ENCODE measurements at places on chromosomes 3 and 15.
A peak's percentile ranks its signal among the peaks of the same experiment; 100 is the strongest.

DNA sequence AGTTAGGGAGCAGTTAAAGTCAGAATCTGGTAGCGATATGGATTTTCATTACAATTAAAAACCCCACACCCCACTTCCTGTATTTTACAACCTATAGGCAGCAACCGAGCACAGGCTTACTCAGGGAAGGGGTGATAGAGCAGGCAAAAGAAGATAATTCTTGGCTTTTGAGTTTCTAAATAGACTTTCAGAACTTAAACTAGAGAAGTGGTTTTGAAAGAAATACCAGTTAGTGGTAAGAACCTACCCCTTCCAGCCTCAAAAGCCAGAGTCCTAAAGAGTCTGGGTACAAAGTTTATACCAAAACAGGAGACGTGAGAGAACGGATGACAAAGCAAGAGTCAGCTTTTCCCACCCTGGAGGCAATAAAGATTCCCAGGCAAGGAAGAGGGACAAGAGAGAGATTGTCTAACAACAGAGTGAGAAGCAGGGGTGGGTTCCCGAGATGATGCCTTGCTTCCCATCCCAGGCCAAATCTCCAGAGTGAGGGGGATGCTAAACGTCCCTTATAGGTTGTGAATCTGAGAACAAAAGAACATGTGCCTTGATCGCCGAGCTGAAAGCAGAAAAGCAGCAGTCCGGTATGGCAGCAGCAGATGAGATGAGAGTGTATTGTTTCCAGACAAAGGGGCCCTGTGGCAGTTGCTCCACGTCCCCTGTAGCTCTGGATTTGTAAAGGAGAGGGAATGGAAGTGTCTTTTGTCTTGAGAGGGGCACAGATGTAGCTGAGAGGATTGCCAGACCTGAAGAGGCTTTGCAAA lies 36.8 kb downstream of the KLHL6 start:
- DNase-seq = no peak

DNA sequence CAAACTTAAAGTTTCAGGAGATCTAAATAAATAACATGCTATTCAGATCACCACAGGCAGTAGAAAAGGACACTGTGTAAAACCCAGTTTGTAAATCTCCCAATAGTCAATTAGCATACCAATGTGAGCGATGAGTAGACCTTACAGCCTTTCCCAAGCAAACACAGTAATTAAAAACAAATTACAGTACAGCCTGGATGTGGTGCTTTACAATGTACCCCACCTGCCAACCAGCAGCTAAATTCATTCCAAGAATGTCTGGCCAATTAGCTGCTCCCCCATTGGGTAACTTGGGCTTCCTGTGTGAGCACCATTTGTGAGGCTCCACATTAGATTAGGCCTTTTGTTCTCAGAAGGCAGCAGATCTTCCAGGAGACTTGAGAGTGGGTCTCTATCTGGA lies 635.0 kb downstream of the TBL1XR1 start:
- no peak for DNase-seq

GRCh38 chr3:15041950-15042349 lies 23.2 kb downstream of the MRPS25 start:
- DNase-seq = no peak

DNA sequence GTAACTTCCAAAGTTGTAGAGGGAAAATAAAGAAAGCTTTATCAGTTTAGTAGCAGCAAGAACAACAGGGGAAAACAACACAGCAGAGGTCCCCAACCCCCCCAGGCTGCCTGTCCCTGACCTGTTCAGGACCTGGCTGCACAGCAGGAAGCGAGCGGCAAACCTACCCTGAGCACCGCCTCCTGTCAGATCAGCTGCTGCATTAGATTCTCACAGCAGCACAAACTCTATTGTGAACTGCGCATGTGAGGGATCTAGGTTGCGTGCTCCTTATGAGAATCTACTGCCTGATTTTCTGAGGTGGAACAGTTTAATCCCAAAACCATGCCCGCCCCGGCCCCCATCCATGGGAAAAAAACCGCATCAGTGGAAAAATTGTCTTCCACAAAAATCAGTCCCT lies 40.3 kb downstream of the USP50 start:
- no peak for DNase-seq

DNA sequence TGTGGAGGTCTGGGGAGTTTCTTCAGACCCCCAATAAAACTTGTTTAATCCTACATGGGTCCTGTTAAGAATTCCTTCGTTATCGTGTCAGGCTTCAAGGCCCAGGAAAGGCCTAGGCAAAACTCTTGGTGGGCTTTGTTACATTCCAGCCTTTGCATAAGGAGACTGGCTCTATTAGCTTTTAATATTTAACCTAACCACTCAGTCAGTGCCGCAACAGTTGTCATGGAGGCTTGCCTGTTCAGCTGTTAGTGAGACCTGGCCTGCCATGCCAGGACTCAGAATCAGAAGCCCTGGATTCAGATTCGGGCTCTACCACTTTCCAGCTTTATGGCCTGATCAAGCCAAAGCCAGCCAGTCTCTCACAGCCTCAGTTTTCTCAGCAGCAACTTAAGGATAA lies 19.6 kb downstream of the EIF1B start:
- no peak for DNase-seq

DNA sequence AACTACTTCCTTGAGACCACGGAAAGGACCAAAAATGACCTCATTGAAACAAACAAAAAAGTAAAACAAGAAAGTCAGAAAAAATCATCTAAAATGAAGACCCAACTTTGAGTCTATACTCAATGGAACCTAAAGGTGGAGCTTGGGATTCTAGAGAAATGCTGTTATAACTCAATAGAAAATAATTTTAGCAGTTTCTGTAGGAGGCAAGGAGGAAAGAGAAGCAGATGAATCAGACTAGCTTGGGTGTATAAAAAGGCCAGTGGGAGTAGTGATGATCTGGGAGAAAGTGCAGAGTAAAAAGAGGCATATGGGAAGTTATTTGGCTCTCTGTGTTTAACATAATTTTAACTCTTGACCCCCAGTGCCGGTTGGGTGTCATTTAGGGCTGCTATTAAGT lies 94.4 kb downstream of the TMCO5A start:
- DNase-seq = no peak

- DNase-seq = no peak
These were observed 152.2 kb upstream of the SLC2A2 start for GRCh38 chr3:171178714-171179113.

DNA sequence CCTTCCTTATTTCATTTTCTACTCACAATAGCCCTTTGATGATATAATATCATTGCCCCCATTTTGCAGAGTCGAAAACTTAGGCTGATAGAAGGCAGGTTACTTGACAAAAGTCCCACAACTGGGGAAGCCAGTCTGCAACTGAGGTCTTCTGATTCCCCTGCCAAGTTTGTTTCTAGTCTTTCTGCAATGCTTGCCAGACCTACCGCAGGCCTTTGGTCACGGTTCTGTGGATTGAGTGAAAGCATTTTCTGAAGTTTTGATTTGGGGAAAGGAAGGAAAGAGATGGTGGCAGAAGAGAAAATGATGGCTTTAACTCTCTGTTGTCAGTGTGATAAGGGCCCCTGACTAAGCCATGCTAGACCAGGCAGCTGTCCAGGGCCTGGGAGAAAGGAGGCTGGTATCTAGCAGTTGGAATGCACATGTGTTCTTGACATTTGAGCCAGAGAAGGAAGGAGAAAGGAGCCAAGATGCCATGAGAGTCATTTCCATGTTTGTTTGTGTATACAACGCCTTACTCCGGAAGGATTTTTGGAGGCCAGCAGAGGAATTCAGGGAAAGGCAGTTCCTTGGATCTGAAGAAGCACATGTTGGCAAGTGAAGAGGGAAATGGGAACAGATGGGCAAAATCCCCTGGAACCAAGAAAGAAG lies 29.9 kb downstream of the FAH start:
- DNase-seq = no peak

DNA sequence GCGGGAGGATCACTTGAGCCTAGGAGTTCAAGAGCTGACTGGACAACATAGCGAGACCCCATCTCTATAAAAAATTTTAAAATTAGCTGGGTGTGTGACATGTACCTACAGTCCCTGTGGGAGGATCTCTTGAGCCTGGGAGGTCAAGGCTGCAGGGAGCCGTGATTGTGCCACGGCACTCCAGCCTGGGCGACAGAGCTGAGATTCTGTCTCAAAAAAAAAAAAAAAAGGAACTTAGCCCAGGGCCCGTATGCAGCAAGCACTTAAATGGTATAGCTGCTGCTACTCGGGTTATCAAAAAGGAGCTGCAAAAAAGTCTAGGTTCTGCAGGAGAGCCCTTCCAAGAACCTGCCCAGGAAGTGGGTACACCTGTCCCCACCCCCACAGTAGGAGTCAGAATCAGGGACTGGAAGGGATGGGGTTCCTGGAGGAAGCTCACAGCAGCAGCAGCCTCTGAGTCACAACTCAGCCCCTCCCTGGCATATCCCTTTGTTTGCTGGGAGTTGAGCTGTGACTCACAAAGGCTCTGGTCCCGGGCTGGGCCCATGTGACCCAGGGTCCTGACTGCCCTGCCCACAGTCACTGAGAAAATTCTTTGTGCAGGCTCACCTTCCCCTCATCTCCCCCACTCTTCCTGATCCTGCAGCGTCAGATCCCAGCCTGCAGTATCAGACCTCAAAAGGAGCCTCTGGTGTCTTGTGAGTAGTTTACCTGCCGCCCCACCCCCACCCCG lies at the start of gene SPATA12:
Gene SPATA12, plus strand, starts transcription at position 576 of the 733 bp plus-strand sequence. CDS start 13,031 bp downstream, outside the sequence.
- DNase-seq = peak; percentile 80

GRCh38 chr3:64332459-64333350 lies 107.4 kb upstream of the PRICKLE2 start:
- no peak for DNase-seq

DNA sequence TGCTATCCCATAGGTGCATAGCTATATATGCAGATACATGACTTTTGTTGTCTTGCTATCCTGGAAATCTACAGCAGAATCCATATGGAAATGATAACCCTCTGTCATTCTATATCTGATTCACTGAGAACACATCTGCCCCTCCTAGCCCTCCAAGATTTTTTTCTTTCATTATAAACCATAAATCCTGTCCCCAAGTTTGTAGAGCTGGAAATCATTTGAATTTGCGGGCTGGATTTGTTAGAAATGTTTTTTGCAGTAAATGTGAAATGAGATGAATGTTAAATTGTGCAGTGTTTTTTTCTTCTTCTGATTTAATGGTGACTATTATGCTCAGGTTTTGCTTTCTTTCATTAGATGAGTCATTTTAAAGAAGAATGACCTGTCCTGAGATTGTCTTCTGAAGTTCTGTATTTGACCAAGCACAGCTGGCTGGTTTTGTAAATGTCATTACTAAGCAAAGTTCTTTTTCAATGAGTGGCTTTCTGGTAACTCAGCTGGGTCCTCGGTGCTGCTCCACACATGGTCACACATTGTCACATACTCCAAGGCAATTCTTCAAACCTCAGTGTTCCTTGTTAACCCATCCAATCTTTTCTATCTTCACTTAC lies 25.3 kb upstream of the ABHD17C start:
- peak; percentile 36 for DNase-seq

DNA sequence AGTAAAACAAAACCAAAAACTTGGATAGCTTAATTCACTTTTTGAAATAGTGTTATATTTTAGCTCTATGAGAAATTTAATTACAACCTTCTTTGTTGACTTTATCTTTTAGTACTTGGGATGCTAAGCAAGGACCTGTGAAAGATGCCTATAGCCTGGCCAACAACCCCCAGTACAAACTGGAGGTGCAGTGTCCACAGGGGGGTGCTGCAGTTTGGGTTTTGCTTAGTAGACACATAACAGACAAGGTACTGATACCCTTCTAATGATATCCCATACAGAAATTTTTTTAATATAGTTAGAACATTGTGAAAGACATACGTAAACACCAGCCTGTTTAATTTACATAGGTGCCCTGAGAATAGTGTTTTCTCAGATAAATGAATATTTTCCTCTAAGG lies 35.3 kb downstream of the CAPN7 start:
- DNase-seq = no peak

- DNase-seq = no peak
These were observed 911.6 kb upstream of the ARPP21 start for GRCh38 chr3:34727700-34728099.

- no peak for DNase-seq
These were observed 52.6 kb upstream of the ULK4 start for GRCh38 chr3:42014458-42014920.

DNA sequence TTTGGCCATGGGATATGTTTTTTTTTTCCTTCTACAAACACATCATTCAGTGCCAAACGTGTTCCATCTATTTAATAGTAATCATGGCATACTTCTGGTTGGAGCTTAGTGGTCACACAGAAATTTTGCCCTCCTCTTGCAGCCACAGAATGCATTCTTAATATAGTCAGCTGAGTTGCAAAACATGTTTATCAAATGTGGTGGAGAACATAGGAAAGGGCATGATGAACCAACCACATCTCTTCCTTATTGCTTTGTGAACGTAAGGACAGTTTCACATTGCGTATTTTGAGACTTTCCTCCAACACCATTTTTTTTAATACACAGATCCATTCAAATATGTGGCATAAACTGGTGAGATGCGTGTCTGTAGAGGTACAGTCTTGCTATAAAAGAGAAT lies 106.8 kb downstream of the BBX start:
- no peak for DNase-seq

GRCh38 chr15:90701048-90701447 lies 16.1 kb upstream of the BLM start:
- DNase-seq = no peak

DNA sequence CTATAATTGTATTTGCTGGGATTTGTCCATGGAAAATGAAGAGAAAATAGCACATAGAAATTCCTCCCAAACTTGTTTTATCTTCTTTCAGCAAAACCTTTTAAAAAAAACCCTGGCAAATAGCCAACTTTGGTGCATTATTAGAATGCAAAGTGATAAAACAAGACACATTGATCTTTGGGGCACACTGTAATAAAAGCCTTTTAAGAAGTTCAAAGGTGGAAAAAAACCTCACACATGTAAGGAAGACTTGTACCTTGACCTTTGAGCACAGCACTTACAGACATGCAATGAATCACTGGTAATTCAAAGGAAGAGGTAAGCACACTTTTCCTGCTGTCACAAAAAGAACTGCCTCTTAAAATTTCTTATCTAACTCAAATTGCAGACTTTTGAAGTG lies 8.0 kb upstream of the MORC1 start:
- no peak for DNase-seq

DNA sequence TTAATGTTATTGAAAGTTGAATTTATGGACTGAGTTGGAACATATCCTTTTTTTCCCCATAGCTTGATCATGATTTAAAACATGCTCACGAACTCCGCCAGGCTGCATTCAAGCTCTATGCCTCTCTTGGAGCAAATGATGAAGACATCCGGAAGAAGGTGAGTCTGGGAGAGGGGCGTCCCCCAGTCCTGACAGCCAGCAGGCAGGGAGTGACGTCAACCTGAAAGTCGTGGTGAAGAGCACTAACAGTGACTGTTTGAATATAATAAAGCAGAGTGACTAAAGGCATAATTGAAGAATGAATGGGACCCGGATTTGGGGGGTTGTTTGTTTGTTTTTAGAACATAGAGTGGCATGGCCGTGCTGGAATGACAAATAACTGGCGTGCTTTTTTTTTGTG lies 57.9 kb downstream of the ARMC8 start:
- no peak for DNase-seq

GRCh38 chr3:159263750-159264553 lies 462.1 kb downstream of the MFSD1 start:
- DNase-seq = no peak

DNA sequence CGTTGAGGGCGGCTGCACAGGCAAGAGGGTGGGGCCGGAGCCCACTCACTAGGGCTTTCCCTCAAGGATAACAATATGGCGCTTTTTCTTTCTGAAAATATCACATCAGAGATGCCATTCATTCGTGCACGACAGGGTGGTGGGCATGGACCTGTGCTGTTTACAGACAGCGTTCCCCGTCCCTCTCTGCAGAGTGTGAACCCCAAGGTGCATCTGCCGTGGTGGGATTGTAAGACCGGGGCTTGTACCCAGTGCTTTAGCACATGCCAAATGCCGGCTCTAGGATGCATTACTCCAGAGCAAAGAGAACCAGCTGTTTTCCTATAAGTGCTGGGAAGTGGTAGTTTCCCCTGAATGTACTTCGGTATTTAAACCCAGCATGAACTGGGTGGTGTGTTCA lies 37.0 kb downstream of the CHDH start:
- DNase-seq = no peak
